ENCODE measurements at places on chromosomes 7 and 10. TPM values are rescaled to one million over a fixed set of nuclear protein-coding genes. Genes with fewer than 3 reads are reported as not detected.

- no peak for DNase-seq
These were observed 195.3 kb downstream of the FAM107B start for GRCh38 chr10:14579405-14579804.

DNA sequence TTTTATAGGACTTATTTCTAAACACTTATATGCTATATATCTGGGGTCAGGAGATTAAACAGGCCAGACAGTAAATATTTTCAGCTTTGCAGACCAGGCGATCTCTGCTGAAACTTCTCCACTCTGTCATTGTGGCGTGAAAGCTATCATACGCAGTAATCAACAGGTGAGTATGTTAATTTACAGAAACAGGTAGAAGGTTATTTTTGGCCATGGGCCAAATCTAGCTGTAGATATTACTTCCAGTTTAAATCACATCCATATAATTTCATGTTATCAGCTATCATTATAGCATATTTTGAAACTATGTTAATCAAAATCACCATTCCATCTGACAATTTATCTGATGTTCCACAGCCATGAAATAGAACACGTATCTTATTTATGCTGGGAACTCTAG is 67.8 kb downstream of the GPR37 start:
- DNase-seq: no peak

- DNase-seq: no peak
These were observed 26.6 kb upstream of the PURB start for GRCh38 chr7:44911911-44912310.

DNA sequence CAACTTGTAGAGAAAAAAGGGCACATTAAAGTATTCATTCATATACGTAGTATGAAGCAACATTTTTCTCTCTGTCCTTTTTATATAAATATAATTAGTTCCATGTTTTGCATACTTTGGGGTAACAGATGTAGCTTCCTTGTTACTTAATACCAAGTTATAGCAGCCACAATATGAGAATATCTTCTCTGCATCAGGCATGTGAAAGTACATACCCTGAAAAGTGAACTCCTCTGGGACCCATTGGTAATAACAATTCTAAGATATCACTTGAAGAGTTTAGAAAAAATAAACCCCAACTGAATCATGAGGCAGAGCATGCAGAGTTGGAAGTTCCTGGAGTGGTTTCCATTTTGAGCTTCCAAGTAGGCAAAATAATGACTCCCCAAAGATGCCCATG is 2.4 kb upstream of the CRPPA start:
- DNase-seq: no peak

DNA sequence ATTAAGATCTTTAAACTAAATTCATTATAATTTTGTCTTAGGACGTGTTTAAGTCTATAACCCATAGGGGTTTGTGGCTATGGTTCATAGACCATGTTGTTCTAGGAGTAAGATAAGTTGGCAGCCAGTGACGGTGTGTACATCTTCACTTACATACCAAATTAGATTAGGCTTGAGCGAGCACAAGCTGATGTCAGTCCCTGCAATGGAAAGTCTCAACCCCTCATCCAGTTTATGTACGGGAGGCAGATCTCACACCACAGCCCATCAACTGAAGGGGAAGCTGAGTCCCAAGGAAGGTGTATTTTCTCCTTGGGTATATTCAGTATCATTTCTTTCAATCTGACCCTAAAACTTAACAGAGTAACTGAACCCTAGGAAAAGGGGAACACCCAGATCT is 5.1 kb upstream of the SMC3 start:
- no peak for DNase-seq

DNA sequence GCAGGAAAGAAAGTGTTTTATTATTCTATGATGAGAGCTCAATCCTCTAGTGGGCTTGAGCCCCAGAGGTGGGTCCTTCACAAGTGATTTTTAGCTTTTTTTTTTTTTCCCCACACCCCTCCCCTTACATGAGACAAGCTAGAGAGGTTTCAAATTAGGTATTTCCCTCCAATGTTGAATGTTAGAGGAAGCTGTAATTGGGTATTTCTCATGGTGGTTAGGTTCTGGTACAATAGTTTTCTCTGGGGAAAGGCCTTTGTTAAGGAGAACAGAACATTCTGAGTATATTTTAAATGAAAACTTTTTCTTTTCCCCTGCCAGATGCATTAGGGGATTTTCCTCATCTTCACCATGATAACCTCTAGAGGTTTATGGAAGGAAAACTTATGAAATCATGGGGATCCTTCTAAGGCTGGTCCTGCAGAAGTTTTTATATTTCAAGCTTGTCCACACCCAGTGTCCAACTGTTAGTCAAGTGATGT is 1039.7 kb downstream of the NRG3 start:
- no peak for DNase-seq

DNA sequence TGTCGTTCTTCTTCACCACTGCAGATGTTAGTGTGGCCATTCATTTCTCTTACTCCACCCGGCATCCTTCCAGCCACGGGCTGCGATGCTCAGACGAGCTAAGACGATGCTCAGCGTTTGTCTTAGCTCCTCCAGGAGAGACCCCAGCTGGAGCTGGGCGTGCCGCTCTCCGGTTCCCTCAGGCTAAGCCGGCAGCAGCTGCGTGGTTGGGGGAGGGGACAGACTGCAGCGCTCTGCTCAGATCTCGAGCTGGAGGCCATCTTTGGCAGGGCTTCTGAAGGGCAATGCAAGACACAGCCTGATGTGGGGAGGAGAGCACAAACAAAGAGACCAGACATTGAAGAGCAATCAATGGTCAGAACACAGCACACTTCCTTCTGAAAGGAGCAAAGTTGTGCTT is 4.8 kb downstream of the INA start:
- no peak for DNase-seq

GRCh38 chr7:84654273-84654672 is 459.7 kb upstream of the SEMA3A start:
- no peak for DNase-seq

- no peak for DNase-seq
These were observed 29.5 kb upstream of the DNAAF5 start for GRCh38 chr7:696812-697551.

The GPR15LG gene
- total RNA-seq: not detected

The REPIN1 gene
- 71.9 TPM for total RNA-seq

The PRTFDC1 gene
- total RNA-seq: 6.9 TPM

The DGKI gene
- 52.1 TPM for total RNA-seq

The METTL27 gene
- total RNA-seq: 3.8 TPM

The RPEL1 gene
- not detected for total RNA-seq

The AKR1C3 gene
- total RNA-seq: 42.7 TPM

The EVX1 gene
- total RNA-seq: not detected

All from thyroid gland (tissue), 4 donors.